Left cardiac atrium (tissue), 4 donors: ENCODE measurements at places on chromosomes 16 and 17. TPM values are rescaled to one million over a fixed set of nuclear protein-coding genes. Genes with fewer than 3 reads are reported as not detected.

The NPIPA3 gene
- total RNA-seq = 0.77 TPM

- no peak for DNase-seq
Measured at GRCh38 chr17:80618304-80618703, 73.7 kb downstream of the RPTOR start.

DNA sequence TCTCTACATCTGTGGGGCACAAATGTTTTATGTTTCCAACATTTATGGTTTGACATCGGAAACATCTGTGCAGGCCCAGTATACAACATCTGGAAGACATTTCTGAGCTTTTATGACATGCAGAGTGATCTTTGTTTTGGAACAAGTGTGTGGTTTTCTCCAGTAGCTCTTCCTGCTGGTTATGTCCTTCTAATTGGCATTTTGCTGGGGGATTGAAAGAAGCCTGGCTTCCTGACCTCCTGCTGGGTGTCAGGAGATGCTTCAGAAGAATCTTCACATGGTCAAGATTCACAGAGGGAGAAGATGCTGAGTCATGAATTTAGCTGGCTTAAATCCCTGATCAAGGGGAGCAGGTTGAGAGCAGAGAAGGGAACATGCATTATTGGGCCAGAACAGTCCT lies 279.5 kb upstream of the MYOCD start:
- DNase-seq = no peak

- DNase-seq = no peak
Measured at GRCh38 chr17:58870747-58871146, 115.1 kb downstream of the PPM1E start.

The KRTAP9-8 gene
- not detected for total RNA-seq

The EME1 gene
- total RNA-seq = 0.24 TPM

GRCh38 chr16:57427824-57428223 lies 19.4 kb downstream of the CIAPIN1 start:
- no peak for DNase-seq

DNA sequence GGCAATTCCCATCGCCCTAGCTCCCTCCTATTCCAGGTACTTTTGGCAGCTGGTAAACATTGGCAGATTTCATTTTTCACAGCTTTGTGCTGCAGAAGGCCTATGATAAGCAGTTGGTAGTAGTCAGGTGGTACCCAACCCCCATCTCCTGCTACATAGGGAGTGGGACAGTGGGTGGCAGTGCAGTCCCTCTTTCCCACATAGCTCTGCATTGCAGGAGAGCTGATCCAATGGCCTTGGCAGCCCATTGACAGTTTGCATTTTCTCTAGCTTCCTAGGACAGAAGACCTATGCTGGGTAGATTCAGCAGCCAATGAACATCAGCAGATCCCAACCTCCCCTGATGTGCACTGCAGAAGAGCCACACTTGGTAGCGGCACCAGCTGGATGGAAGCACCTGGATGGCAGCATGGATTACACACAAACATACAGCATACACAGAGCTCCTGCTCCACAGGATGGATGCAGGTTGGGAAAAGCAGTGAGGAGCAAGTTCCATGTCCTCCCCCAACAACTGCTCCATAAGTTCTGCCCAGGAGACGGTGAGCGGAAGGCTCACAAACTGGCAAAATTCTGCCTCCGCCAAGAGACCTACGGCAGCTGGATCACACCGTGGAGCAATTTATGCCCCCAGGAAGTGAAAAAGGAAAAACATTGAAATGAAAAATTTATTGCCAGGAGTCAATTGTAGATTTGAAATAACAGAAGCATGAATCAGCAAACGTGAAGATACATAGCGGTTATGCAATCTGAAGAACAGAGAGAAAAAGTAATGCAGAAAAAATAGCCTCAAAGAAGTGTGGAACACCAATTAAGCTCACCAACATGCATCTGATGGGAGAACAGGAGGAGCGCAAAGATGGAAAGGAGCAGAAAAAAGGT lies 95.7 kb downstream of the CACNG1 start:
- DNase-seq = no peak

The KRT13 gene
- not detected for total RNA-seq

GRCh38 chr16:66596986-66597848 lies 7.3 kb upstream of the CMTM3 start:
- no peak for DNase-seq

GRCh38 chr17:77119668-77120301 lies 21.0 kb upstream of the SEC14L1 start:
- no peak for DNase-seq

DNA sequence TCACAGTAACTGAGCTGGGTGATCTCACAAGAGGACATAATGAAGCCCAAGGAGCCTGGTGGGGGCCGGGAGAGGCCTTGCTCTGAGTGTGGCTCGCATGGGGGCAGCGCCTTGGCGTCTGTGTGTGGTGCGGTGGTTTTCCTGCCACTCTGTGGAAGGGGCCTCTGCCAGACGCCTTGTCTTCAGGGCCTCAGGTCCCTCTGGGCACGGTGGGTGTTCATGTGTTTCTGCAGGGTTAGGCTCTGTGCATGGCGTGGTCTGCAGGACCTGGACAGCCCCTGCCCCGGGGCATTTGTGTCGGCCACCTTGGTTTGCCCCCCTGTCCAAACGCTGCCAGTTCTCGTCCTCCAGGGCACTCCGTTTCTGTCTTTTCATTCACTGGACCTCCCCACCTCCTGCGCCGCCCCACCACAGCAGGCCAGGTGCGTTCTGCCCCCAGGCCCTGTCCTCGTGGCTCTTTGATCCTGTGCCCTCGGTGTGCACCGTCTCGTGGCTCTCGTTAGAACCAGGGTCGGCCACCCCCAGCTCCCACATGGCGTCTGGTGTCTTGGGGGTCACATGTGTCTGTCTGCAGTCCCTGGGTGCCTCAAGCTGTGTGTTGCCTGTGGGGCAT lies 43.7 kb upstream of the ZNF750 start:
- no peak for DNase-seq

- peak; percentile 52 for DNase-seq
Measured at GRCh38 chr16:28326881-28327610, 34.7 kb downstream of the SBK1 start.

DNA sequence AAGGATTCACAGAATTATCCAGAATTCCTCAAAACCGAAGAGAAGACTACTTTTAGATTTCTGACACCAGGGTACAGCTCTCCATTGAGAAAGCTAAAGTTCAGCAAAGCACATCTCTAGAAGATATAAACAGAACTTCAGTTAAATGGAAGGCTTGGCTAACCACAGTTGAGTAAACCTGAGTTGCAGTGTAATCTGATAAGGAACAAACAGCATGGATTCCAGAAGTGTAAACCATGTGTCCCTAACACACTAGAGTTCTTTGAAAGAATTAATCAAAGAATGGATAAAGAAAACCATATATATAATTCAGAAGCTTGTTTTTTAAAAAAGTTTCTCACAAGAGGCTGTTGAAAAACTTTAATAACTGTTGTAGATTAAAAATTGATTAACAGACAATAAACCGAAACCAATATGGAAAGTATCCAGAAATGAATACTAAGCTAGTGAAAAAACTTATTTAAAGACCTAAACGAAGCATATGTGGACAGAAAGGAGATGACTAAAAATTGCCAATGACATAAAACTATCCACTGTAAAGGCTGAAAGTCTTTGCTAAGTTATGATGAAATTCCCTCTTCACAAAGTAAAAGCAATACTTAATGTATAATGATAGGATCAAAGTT lies 4.3 kb downstream of the RNF43 start:
- DNase-seq = no peak
